ENCODE measurements at places on chromosomes 13 and 19.

DNA sequence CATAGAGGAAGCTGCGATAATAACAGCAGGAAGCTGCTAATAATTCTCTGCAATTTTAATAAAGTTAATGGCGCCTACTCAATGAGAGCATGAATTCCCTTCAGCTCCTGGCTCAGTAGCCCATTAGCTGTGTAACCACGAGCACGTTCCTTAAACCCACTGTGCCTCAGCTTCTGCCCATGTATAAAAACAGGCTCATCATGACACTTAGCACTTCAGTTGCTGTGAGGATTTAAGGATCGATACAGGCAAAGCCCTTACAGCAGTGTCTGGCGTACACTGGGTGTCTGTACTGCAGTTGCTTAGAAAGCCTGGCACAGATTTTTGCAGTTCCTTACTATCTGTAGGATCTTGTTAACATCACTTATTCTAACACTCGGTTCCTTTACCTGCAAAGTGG lies 673.4 kb upstream of the ARGLU1 start:
- no peak for DNase-seq

DNA sequence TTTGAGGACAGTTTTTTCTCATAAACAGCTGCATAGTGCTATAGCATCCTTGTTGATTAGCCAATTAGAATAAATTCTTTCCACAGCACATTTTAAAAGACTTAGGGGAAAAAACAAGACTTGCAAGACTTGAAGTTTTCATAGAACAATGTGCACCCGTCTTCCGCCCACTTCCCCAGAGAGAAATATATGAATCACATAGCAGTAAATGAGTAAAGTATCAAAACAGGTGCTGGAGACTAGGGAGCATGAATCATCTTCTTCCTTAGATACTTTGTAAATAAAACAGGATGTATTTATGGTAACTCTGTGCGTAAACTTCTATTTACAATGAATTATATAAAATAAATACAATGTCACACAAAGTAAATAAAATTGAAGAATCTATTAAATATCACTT lies 75.1 kb downstream of the COL4A2 start:
- DNase-seq, result no peak

DNA sequence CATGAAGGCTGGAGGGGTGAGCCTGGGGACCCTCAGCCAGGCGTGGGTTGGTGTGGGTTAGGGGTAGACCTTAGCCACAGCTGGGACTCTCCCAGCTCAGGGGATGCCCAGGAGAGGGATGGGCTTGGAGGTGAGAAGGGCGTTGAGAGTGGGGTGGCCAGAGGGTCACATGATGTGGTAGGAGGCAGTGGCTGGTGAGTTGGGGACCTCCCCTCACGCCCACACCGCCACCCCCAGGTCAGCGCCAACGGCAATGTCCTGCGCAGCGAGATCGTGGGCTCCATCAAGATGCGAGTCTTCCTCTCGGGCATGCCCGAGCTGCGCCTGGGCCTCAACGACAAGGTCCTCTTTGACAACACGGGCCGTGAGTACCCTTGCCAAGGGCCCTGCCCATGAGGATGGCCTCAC lies 28.5 kb downstream of the AP1M1 start:
- DNase-seq, result peak; percentile 34

DNA sequence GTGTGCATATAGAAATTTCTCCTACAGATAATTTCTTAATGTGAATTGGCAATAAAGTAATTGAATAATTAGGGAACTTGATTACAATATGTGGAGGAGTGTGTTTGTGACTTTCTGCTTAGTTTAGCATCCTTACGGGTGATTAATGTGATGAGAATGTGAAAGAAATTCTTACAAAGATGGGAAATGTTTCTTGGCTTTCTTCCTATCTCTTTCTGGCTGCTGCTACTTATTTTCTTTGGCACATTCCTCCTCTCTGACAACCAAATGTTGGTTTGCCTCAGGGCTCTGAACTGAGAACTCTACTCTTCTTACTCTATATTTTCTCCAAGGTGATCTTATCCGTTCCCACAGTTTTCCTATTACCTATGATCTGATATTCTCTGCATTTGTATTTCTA lies 300.1 kb downstream of the TBC1D4 start:
- no peak for DNase-seq

- no peak for DNase-seq
Measured at GRCh38 chr13:36369268-36370107, 23.3 kb upstream of the SPART start.

- DNase-seq, result no peak
Measured at GRCh38 chr19:1286487-1287353, 1.0 kb downstream of the EFNA2 start.
